Stimulated activated CD4-positive, alpha-beta T cell treated with anti-CD3 and anti-CD28 coated beads, Interleukin-12 subunit alpha, Interleukin-12 subunit beta, amount 100 ng/mL, for 48 hours (primary cell): ENCODE measurements at places on chromosomes 4 and X.

DNA sequence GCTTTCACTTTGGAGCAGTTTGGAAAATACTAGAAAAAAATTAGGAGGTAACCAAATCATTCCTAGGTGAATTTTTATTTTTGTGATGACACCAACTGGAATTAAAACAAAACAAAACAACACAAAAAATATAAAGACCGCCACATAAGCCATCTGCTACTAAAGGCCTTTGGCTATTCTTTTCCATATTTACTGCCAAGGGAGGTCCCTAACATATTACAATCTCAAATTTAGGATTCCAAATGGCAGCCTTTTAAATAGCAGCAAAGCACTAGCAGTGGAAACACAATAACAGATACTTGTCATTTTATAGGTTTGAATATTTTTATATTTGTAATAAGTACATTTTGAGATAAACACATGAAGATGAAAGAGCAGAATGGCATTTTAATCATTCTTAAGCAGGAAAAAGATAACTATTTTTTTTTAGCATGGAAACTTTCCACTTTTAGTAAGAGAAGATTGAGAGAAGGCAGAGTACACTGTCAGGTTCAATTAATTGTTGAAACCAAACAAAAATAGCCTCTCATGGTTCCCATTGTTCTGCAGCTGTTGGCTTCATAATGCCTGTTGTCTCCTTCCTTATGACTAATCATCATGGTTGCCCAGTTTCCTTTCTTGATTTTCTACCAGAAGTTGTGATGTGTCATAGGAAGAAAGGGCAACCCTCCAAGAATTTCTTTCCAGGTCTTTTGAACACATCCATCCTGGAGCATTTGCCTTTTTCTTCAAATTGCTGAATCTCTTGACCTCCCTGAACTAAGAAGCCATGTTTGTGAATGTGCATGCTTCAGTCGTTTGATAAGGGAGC, 219.0 kb upstream of the EMCN start:
- no peak for DNase-seq

GRCh38 chr4:153181293-153181692, 22.9 kb upstream of the TRIM2 start:
- DNase-seq: no peak

- no peak for DNase-seq
These were observed 136.1 kb downstream of the DCAF12L2 start for GRCh38 chrX:126030021-126030420.

DNA sequence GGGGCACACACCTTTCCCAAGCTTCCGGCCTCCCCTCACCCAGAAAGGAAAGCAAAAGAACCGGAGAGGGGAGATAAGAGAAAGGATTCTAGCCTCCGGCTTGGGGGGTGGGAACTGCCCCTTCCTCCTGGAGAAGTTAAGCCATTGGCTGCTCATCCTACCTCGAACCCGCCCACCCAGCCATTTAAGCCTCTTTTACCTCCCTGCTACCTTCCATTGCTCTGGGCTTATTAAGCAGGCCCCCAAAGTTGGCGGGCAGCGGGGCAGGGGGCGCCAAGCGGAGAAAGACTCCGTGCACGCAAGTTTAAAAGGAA, 2.3 kb downstream of the MAML3 start:
- no peak for DNase-seq

DNA sequence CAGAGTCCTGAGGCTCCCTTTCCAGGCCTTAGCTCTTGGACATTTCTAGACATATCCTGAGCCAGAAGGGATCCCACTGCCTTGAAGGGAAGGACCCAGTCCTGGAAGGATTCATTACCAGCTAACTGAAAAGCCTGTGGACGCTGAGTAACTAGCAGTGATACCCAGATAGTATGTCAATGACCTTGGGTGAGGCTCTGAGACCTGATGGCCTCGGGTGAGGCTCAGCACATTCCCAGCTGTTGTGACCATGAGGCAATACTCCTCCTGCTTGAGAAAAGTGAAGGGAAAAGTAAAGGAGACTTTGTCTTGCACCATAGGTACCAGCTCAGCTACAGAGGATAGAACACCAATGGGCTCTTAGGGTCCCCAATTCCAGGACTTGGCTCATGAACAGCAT, 268.1 kb downstream of the DKK2 start:
- no peak for DNase-seq

GRCh38 chrX:103446665-103447302, 70.4 kb downstream of the BEX3 start:
- no peak for DNase-seq

- no peak for DNase-seq
These were observed 6.8 kb downstream of the SRPX2 start for GRCh38 chrX:100650841-100651240.

DNA sequence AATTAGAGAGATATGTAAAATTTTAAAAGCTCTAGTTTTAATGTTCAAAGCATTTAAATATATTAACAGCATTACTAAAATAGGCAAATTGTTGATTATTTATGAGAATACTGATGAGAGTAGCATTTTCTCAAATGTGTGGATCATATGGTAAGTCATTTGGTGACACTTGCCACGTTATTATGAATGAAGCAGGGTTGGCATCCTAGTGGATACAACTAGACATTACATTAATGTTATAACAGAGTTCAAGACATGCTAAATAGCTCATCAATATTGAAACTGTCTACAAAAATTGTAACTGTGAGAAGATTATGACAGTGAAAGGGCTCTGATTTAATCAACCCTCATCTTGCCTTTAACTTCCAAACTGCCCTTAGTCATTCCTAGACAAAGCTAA, 171.1 kb downstream of the PDGFC start:
- DNase-seq: no peak

DNA sequence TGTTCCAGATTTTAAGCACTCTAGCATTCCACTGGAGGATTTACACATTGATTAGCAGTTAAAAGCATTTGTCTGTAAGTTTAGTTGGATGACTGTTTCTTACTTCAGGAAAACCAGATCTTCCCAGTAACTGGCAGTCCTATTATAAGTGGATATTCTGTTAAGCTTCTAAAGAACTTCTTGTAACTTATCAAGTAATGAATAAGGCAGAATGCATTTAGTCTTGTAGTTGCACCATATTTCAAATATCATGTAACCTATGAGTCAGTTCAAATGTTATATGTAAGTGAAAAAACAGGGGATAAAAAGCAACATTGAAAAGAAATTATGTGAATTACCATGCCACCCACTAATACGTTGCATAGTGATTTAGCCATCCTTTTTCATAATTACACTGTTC, 30.2 kb upstream of the TENM3 start:
- no peak for DNase-seq

- DNase-seq: no peak
These were observed 14.3 kb upstream of the RAB28 start for GRCh38 chr4:13498469-13498868.

DNA sequence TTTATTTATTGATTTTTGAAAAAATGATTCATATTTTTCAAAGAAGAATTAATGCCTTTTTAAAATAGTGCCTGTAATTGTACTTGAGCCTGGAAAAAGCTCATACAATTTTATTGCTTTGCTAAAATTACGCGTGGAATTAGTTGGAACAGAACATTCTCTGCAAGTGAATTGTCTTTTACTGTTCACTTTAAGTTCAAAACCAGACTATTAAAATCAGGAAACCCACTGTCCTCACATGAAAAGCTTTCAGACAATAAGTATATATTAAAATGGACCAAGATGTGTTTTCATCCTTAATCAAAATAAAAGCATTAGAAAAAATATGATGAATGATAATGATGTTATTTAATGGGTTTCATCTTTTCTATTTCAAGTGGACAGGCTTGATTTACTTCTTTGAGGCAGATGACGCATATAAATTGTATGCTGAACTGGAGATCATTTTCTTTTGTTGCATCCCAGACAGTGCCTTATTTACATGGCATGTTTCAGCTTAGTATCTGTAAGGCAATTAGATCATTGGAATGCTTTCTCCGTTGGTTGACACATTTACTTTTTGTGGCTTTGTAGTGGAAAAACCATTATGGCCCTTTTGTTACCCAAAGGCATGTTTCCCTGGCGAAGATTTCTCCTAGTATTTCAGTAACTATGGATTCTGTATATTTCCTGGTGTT, 299.0 kb upstream of the MAGEC2 start:
- DNase-seq: no peak

DNA sequence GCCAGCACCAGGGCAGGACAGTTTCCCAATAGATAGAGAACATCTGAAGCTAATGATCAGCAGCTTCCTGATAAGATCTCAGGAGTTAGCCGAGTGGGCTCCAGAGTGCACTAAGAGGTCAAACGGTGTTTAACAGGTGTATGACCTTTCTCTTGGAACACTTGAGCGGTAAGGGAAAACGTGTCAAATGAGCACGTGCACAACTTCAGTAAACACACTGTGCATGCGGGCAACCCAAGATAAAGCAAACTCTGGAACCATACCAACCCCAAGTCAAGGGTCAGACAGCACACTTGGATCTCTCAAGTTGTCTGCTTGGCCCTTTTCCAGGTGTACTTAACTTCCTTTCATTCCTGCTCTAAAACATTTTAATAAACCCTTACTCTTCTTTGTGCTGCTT, 1941.5 kb upstream of the PCDH10 start:
- no peak for DNase-seq

GRCh38 chr4:3122081-3122563, 47.6 kb downstream of the HTT start:
- no peak for DNase-seq

- no peak for DNase-seq
These were observed 882.6 kb downstream of the TRIML1 start for GRCh38 chr4:189021831-189022230.

- DNase-seq: no peak
These were observed 27.7 kb upstream of the CEP135 start for GRCh38 chr4:55921093-55921492.

DNA sequence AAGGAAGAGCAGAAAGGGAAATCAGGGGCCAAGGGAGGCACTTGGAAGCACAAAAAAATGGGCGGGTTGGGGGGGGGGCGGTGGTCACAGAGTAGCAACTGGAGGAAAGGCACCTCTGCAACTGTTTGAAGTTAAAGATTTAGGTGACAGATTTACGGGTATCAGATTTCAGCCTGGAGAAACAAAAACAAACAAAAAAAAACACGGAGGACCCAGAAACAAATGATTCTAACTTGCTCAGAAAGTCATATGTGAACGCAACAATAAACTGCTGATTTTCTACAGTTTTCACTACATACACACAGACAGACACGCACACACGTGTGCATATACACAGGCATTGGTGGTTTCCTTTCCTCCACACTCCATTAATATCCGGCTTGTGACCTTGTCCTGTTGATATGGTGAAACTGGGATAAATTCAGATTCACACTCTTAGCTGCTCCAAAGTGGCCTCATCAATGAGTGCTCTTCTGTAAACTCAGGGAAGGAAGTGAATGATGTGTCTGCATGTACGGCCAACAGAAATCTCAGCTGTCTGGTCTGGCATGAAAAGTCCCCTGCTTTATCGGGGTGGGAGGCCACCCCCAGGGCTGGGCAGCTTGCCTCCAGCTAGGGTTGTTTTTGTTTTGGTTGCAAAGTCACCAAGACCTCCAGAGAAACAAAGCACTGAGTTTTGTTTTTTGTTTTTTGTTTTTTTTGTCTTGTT, 54.3 kb downstream of the CHST7 start:
- no peak for DNase-seq

- no peak for DNase-seq
These were observed 25.6 kb downstream of the PTTG2 start for GRCh38 chr4:37985730-37986275.

GRCh38 chr4:184122631-184123408, 94.9 kb downstream of the ENPP6 start:
- no peak for DNase-seq

- no peak for DNase-seq
These were observed 100.8 kb upstream of the ATXN3L start for GRCh38 chrX:13420545-13421183.

DNA sequence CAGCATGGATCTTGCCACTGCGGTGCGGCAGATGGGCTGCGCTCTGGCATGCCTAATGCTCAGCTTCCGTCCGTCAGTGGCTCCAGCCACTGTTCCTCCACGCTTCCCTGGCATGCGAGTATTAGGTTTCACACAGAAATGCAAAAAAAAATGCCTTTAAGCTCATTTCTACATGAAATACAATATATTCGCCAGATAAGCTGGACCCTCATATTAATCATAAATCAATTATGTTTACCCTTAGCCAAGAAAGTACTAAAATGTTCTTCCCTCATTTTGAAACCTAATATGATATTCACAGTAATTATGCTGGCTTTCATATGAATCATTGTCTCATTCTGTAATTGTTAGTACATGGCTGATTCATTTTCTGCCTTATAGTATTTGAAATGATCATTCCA, 115.5 kb upstream of the FAM241A start:
- DNase-seq: no peak

DNA sequence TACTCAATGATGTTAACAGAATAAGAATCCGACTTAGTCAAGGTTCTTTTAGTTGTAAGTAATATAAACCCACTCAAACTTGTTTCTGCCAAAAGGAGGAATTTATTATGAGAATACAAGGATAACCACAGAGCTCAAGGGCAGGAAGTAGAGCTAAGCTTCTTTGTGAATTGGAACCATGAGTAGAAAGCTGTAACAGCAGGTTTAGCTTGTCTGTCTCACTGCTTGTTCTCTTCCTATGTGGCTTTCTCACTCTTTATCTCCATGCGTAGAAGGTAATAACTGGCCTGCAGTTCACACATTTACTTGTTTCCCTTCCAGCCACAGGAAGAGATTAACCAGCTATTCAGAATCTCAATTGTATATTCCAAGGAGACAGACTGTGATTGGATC, 378.3 kb downstream of the PPP1R2C start:
- DNase-seq: no peak

- DNase-seq: no peak
These were observed 135.6 kb upstream of the TLL1 start for GRCh38 chr4:165737309-165737972.

GRCh38 chrX:104113222-104113965, 1.1 kb downstream of the ZCCHC18 start:
- DNase-seq: peak; percentile 40

DNA sequence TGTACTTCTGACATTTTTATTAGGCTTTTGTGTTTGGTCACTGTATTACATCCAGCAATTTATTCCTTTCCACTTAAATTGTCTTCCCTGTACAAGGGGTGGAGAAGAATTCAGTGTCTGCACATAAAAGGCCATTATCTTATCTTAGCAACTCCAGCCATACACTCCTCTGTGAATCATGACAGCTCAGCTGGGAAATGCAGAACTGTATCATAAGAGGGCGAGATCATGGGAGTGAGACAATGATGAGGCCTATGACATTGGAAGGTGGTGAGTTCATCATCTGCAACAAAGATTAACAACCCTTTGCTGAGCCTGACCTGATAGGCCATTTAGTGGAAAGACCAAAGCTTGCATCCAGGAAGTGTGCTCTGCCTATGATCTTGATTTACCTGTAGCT, 33.3 kb downstream of the SLIT2 start:
- DNase-seq: no peak

GRCh38 chr4:122100508-122100907, 51.6 kb upstream of the BLTP1 start:
- DNase-seq: no peak

DNA sequence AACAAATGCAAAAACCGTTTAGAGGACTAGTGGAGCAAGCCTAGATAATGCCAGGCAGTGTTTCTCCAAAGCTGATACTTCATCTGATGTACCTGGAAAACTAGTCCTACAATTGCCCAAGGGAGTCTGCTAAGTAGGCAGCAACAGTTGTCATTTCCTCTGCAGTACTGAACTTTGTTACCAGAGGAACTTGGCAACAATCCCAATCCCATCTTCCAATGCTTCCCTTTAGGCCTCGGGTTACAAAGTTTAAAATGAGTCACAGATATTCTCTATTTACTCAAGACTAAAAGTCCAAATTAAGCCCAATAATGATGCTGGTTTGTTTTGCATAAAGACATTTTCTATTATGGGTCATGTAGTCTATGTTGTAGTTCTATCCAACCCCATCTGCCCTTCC, 120.0 kb upstream of the GLRA2 start:
- no peak for DNase-seq

GRCh38 chr4:158090323-158090722, 82.5 kb downstream of the GASK1B start:
- no peak for DNase-seq
